ENCODE measurements at places on chromosomes 5 and 9. TPM values are rescaled to one million over a fixed set of nuclear protein-coding genes. Genes with fewer than 3 reads are reported as not detected.

DNA sequence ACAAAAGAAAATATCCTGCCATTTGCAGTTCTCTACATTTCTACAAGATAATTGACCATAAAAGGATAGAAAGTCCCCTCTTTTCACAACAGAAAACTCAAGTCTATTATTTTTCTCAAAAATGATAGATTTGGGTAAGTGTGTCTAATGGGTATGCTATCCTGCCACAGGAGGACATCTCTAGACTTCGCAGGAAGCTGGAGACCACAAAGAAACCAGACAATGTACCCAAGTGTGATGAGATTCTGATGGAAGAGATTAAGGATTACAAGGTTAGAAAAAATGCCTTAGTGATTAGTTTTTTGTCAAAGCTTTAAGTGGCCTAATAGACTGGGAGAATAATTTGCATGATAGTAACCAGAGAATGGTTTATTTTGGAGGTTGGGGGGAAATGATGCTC is 28.1 kb downstream of the RNF20 start:
- no peaks in the 10 kb centered on the region for H3K27me3 ChIP-seq
- no peak for DNase-seq
- no peak overlapping the region for H3K27ac ChIP-seq

- no peaks in the 10 kb centered on the region for H3K27me3 ChIP-seq
- DNase-seq = no peak
- H3K36me3 ChIP-seq = no peaks in the 10 kb centered on the region
- H3K4me3 ChIP-seq = no peak overlapping the region
- no peak overlapping the region for H3K27ac ChIP-seq
Observed at GRCh38 chr5:54673523-54674225, 156.1 kb downstream of the SNX18 start.

GRCh38 chr5:176776916-176777315 is 33.4 kb upstream of the UNC5A start:
- no peak overlapping the region for H3K27ac ChIP-seq
- H3K4me3 ChIP-seq = no peak overlapping the region
- DNase-seq = peak; percentile 22
- no peaks in the 10 kb centered on the region for H3K36me3 ChIP-seq

DNA sequence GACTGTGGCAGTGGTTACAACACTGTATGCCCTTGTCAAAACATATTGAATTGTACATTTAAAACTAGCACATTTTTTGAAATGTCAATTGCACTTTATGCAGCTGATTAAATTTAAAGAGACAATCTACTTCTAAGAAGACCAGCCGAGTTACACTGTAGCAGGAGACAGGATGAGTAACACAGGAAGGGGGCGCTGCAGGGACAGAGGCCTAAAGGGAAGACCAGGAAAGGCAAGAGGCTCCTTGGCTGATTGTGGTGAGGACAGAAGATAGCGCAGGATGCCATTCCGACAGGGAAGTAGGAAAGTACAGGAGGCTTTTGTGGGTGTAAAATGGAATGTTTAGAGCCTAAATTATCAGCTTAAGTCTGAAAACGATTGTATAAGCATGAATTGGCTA is 28.2 kb upstream of the PPP2R2B start:
- H3K4me1 ChIP-seq = no peaks in the 10 kb centered on the region
- no peaks in the 10 kb centered on the region for H3K36me3 ChIP-seq
- DNase-seq = no peak
- no peaks in the 10 kb centered on the region for H3K27me3 ChIP-seq
- H3K4me3 ChIP-seq = no peak overlapping the region
- no peak overlapping the region for H3K27ac ChIP-seq

The CD72 gene
- 3.7 TPM for total RNA-seq

The CDX1 gene
- total RNA-seq = not detected

The COL5A1 gene
- 159 TPM for total RNA-seq

Data from aorta (tissue), 5 donors.